ENCODE measurements at places on chromosomes 4 and X.

GRCh38 chrX:149296092-149296491 lies 209.0 kb downstream of the IDS start:
- DNase-seq = no peak

GRCh38 chr4:125741825-125742452 lies 427.2 kb downstream of the FAT4 start:
- no peak for DNase-seq

DNA sequence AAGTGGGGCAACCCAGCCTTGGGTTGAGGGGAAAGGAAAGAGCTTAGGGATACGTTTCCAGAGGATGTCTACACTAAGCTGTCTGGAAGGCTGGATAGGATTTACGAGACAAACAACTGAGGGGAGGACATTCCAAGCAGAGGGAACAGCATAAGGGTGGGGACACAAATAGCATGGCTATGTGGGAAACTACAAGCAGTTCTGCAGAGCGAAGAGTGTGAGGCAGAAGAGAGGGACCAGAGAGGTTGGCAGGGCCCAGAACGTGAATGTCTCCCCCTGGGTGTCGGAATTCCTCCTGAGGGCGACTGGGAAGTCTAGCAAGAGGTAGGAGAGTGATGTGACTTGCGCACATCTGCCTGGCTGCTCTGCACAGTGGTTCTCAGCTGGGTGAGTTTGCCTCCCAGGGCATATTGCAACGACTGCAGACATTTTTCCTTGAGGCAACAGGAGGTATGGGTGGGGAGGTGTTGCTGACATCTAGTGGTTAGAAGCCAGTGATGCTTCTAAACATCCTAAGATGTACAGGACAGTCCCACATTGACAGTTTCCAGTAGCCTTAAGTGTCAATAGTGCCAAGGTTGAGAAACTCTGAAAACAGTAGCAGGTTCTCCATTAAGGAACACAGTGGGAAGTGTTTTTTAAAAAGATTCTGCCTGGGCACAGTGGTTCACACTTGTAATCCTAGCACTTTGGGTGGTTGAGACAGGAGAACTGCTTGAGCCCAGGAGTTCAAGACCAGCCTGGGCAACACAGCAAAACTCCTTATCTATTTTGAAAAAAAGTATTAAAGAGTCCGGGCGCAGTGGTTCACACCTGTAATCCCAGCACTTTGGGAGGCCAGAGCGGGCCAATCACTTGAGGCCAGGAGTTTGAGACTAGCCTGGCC lies 9.2 kb downstream of the NDUFA1 start:
- peak; percentile 56 for DNase-seq

DNA sequence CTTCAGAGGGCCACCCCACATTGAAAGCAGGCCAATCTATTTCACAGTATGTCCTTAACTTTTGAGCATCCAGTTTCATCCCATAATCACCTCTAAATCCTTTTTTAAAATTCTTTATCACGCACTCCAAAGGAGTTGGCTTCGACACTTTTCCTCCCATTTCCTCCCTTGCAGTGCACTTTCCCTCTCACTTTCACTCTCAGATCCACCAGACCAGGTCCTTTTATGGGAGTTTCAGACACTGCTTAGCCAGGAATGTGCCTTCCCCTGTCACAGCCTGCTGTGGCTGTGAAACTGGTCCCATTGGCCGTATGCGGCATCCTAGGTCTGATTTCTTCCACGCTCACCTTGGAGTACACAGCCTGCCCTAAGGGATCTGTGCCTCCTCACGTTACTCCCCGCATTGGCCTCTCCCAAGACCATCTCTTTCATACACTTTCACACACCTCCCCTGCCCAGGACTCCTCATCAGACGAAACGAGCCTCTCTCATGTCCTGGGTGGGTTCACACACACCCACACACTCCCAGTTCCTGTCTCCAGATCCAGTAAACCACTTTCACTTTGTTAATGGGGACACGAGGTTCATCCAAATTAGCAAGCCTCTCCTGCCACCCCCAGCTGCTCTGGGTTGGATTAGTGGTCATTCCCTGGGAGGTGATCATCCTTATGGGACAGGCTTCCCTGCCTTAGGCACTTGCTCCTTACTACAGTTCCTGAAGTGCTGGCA lies 10.0 kb upstream of the RHOXF2B start:
- no peak for DNase-seq

- DNase-seq = no peak
Observed at GRCh38 chr4:119816473-119816872, 187.9 kb upstream of the PDE5A start.

GRCh38 chr4:176906709-176907108 lies 114.0 kb upstream of the VEGFC start:
- no peak for DNase-seq

GRCh38 chrX:73812256-73812655 lies 249.3 kb downstream of the CHIC1 start:
- DNase-seq = no peak

- no peak for DNase-seq
Observed at GRCh38 chr4:24475756-24476155, 108.6 kb downstream of the DHX15 start.

DNA sequence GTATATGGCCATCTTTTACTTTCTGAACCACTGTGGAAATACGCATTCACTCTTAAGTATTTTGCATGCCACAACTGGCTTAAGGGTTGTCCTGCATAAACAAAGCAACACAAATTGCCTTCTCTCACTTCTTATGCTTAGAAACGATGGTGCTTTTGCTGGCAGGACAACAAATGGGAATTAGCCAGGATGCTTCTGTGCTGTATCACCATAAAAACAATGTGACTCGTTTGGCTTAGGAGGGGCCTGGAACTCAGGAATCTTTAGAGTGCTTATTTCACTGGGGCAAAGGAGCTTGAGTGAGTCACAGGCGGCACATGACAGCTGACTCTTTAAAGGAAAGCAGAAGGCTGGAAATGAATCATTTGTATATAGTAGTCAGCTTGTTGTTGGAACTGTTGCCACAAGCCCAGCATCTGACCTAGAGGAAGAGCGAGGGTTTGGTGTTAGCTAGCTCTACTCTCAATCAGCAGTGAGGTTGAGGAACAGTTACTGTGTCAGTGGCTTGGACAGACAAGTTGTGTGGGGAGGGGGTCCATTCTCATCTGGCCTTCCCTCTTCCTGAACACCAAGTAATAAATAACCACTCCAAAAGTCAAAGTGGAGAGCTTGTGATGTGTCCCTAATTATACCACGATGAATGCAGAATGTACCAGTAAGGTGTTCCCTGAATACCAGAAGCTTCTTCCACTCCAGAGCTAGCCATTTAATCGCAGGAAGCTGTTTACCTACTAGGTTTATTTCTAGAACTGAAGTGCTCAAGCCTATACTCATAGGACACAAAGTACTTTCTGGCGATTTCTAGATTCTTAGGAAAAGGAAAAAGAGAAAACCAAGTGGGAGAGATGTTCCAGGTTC lies 293.1 kb downstream of the CAMK2D start:
- DNase-seq = peak; percentile 67
